ENCODE measurements at places on chromosomes 5 and 9.

GRCh38 chr5:38639377-38640358 lies 83.2 kb upstream of the LIFR start:
- no peak for DNase-seq

DNA sequence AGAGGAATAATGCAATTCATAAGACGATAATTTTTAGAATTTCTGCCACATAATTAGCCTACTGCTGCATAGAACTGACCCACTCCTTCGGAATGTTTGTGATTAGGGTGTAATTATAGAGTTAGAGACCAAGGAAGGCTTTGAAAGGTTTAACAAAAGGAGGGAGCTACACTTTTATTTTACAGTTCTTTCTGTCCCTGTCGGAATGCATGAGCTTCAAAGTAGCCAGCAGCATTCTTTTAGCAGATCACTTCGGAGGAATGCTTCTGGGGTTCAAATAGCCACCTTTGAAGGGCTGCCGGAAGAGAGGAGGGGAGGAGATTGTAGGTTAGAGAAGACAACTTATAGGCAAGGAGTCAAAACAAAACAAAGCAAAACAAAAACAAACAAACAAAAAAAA lies 168.1 kb downstream of the GRIA1 start:
- DNase-seq, result no peak

- DNase-seq, result no peak
Measured at GRCh38 chr5:87136096-87136495, 131.6 kb upstream of the RASA1 start.

DNA sequence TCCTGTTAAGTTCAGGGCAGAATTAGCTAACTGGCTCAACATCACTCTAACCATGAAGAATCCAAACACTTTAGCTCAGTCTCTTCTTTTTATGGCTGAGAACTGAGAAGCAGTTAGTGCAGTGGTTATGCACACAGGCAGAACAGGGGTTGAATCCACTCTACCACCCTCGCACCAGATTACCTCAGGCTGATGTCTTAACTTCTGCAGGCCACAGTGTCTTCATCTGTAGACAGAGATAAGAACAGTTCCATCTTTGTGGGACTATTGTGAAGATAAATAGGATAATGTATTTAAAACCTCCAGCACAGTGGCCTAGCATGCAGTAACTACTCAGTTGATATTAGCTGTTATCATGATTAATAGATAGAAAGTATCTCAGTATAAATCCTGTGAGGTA lies 54.8 kb downstream of the FAM114A2 start:
- DNase-seq, result no peak

DNA sequence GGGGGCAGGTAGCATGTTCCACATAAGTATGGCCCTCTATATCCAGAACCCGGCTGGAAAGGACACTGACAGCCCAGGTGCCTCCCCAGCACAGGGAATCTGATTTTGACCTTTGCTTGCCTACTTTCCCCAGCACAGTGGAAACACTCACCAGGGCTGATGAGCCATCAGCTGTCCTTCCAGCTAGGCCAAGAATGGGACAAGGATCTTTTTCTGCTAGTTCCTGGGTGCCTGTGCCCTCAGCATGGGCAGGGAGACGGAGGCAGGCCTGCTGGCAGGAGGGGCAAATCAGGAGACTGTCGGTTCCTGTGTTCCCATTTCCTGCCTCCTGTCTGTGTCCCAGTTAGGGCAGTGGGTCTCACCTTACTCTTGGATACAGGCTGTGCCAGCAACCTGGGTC lies 1.1 kb downstream of the CYFIP2 start:
- no peak for DNase-seq
